ENCODE measurements at places on chromosomes 1 and 21. TPM values are rescaled to one million over a fixed set of nuclear protein-coding genes. Genes with fewer than 3 reads are reported as not detected.
A peak's percentile ranks its signal among the peaks of the same experiment; 100 is the strongest.

OTUD3 gene
- 12.7 TPM for total RNA-seq

CDC42BPA gene
- 28.5 TPM for total RNA-seq

GJA9 gene
- not detected for total RNA-seq

KHDRBS1 gene
- 284 TPM for total RNA-seq

MACF1 gene
- 285 TPM for total RNA-seq

ICOSLG gene
- 6.7 TPM for total RNA-seq

IRF6 gene
- 13.3 TPM for total RNA-seq

- no peaks in the 10 kb centered on the region for H3K27me3 ChIP-seq
- no peak overlapping the region for H3K27ac ChIP-seq
- peaks cover 5% of the 10 kb centered on the region for H3K4me1 ChIP-seq
- H3K4me3 ChIP-seq, result no peak overlapping the region
These were observed 1106.6 kb upstream of the B3GALT2 start for GRCh38 chr1:194292966-194293365.

GRCh38 chr1:145992958-145993617, 3.3 kb downstream of the TXNIP start:
- no peak overlapping the region for H3K27ac ChIP-seq
- no peaks in the 10 kb centered on the region for H3K27me3 ChIP-seq
- H3K4me3 ChIP-seq, result no peak overlapping the region
- peaks cover 5% of the 10 kb centered on the region for H3K4me1 ChIP-seq
- peaks cover 27% of the 10 kb centered on the region for H3K36me3 ChIP-seq
- no peak for DNase-seq

- no peaks in the 10 kb centered on the region for H3K4me1 ChIP-seq
- no peaks in the 10 kb centered on the region for H3K27me3 ChIP-seq
- no peak for DNase-seq
- H3K36me3 ChIP-seq, result no peaks in the 10 kb centered on the region
These were observed 37.6 kb downstream of the RNF115 start for GRCh38 chr1:145786271-145786670.

DNA sequence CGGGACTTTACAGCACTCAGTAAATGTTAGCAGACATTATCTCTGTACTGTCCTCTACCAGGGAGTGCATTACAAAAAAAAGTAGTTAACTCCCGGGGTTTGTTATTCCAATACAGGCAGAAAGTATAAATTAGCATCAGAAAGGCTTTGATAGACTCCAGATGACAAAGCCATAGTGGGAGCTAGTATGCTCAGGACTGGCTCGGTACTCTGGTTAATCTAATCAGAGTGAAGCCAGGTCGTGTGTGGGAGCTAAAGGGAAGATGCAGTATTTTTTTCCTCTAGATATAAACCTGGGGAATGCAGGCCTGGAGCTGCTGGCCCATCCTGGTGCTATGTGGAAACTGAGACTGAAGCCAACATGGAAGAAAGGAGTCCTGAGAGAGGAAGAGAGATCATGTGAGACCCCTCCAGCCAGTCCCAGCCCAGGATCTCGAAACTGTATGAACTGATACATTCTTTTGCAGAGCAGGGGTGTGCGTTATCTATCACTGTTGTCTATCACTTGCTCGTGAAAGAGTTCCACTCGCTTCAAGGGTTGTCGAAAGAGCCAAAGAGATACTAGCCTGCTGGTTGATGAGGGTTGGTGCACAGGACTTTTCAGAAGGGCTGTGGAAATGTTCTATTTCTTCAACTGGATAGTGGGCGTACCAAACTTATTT, 125.8 kb downstream of the PLPP3 start:
- no peaks in the 10 kb centered on the region for H3K27me3 ChIP-seq
- H3K36me3 ChIP-seq, result no peaks in the 10 kb centered on the region
- DNase-seq, result no peak
- H3K27ac ChIP-seq, result no peak overlapping the region

- H3K4me3 ChIP-seq, result no peak overlapping the region
- peak; percentile 46 for DNase-seq
- no peaks in the 10 kb centered on the region for H3K4me1 ChIP-seq
These were observed 27.2 kb upstream of the FOXE3 start for GRCh38 chr1:47388891-47389238.

- H3K36me3 ChIP-seq, result no peaks in the 10 kb centered on the region
- no peak overlapping the region for H3K27ac ChIP-seq
- no peak overlapping the region for H3K4me3 ChIP-seq
- no peak for DNase-seq
- no peaks in the 10 kb centered on the region for H3K4me1 ChIP-seq
These were observed 60.1 kb downstream of the RGS13 start for GRCh38 chr1:192696082-192696481.

- H3K4me1 ChIP-seq, result no peaks in the 10 kb centered on the region
- H3K4me3 ChIP-seq, result no peak overlapping the region
- H3K36me3 ChIP-seq, result peaks cover 80% of the 10 kb centered on the region
- DNase-seq, result no peak
These were observed 16.6 kb downstream of the SMG5 start for GRCh38 chr1:156266051-156266450.

GRCh38 chr21:42423685-42424084, 20.0 kb downstream of the UBASH3A start:
- H3K4me1 ChIP-seq, result no peaks in the 10 kb centered on the region
- H3K4me3 ChIP-seq, result no peak overlapping the region

DNA sequence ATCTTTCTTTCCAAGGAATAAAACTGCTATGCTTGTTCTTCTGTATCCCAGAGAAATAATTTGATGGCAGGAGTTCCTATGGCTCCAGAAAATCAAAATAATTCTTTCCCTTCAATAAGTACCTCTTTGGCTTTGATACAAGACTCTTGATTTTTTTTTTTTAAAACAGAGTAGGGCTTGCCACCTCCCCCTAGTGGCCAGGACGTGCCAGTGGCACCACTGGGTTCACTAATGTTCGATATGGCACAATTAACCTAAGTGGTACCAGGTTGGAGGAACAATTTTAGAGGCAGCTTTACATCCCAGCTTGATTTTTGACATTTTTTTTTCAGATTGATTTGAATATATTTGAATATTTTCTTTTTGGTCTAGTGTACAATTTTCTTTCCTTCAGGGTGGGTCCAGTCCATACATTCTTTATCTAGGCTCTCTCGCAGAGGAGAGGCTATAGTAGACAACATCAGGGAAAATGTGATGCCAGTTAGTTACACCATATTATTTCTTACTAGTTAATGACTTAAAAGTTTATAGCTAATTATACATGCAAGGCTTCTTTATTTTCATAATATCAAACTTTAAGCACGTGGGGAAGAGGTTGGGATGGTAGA, 330.9 kb downstream of the S1PR1 start:
- no peak overlapping the region for H3K4me3 ChIP-seq
- DNase-seq, result peak; percentile 50
- no peaks in the 10 kb centered on the region for H3K27me3 ChIP-seq

GRCh38 chr1:46638921-46639320, 22.3 kb upstream of the MOB3C start:
- no peaks in the 10 kb centered on the region for H3K4me1 ChIP-seq
- no peak overlapping the region for H3K27ac ChIP-seq

- no peaks in the 10 kb centered on the region for H3K4me1 ChIP-seq
- H3K4me3 ChIP-seq, result no peak overlapping the region
- 0 out of 2 replicates have a peak, but pooled peaks cover 2% of the 10 kb centered on the region for H3K36me3 ChIP-seq
- H3K27me3 ChIP-seq, result no peaks in the 10 kb centered on the region
- no peak for DNase-seq
These were observed 23.6 kb downstream of the COA6 start for GRCh38 chr1:234396871-234397270.

- no peak for DNase-seq
- H3K27ac ChIP-seq, result no peak overlapping the region
- H3K4me1 ChIP-seq, result no peaks in the 10 kb centered on the region
- H3K4me3 ChIP-seq, result no peak overlapping the region
- no peaks in the 10 kb centered on the region for H3K36me3 ChIP-seq
These were observed 232.4 kb upstream of the AJAP1 start for GRCh38 chr1:4421986-4422385.

DNA sequence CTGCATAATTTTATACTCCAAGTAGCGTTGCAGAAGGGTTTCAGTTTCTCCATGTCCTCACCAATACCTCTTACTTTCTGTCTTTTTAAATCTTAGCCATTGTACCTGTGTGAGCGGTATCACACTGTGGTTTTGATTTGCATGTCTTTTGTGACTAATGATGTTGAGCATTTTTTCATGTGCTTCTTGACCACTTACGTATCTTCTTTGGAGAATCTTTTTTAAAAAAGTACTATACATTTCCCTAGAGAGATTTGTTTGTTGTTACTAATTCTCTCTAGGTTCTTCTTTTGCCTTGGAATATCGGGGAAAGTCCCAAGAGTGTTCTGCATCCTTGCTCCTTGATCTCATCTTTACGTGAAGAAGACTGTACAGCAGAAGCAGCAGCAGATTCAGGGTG, 81.8 kb upstream of the WARS2 start:
- no peaks in the 10 kb centered on the region for H3K36me3 ChIP-seq
- DNase-seq, result no peak
- H3K27me3 ChIP-seq, result no peaks in the 10 kb centered on the region
- no peak overlapping the region for H3K4me3 ChIP-seq

GRCh38 chr1:87497380-87498203, 168.9 kb downstream of the LMO4 start:
- H3K27ac ChIP-seq, result no peak overlapping the region
- no peak overlapping the region for H3K4me3 ChIP-seq
- H3K27me3 ChIP-seq, result no peaks in the 10 kb centered on the region
- H3K4me1 ChIP-seq, result no peaks in the 10 kb centered on the region
- DNase-seq, result no peak

DNA sequence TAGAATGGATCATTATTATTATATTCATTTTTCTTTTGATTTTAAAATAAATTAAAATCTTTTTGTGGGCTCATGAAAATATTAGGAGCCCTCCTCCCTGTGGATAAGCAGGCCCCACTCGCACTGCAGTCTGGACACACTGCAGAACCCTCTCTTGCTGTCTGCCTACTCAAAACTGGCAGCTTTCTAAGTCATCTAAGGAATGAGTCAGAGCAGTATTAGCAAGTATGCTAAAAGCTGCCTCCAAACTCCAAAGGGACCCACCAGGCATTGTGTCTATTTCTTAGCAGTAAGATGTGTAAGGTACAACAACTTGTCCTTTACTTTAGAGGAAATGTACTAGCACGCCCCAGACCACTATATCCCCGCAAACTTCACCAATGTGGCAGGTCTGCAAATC, 108.8 kb downstream of the SYF2 start:
- no peak overlapping the region for H3K4me3 ChIP-seq
- DNase-seq, result no peak
- H3K36me3 ChIP-seq, result no peaks in the 10 kb centered on the region
- H3K4me1 ChIP-seq, result no peaks in the 10 kb centered on the region
- no peak overlapping the region for H3K27ac ChIP-seq

DNA sequence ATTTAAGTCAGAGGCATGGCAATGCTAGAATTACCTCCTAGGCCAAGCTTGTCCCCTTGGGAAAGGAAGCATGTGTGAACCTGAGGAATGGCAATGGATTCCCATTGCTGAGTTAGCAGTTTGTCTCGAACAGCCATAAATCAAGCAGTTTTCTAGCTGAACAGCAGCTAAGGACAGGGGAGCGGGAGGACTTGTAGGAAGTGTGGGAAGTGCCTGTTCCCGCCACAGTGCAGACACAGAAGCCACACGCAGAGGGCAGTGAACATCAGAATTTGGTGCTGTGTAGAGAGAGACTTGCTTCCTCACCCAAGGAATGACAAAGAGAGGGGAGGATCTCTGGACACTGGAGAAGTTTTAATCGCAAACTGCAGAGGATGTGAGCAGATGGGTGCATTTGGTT, 3.8 kb downstream of the PHGDH start:
- peaks cover 18% of the 10 kb centered on the region for H3K4me1 ChIP-seq
- H3K27ac ChIP-seq, result peak overlapping the region; percentile 21
- H3K36me3 ChIP-seq, result no peaks in the 10 kb centered on the region
- no peak for DNase-seq
- H3K4me3 ChIP-seq, result no peak overlapping the region

GRCh38 chr1:4684864-4685522, 30.6 kb downstream of the AJAP1 start:
- no peak overlapping the region for H3K27ac ChIP-seq
- no peaks in the 10 kb centered on the region for H3K27me3 ChIP-seq
- H3K36me3 ChIP-seq, result no peaks in the 10 kb centered on the region
- H3K4me1 ChIP-seq, result peaks cover 7% of the 10 kb centered on the region
- DNase-seq, result no peak
- H3K4me3 ChIP-seq, result no peak overlapping the region

GRCh38 chr1:96999191-96999590, 277.6 kb downstream of the PTBP2 start:
- no peak overlapping the region for H3K27ac ChIP-seq
- H3K4me3 ChIP-seq, result no peak overlapping the region
- DNase-seq, result no peak
- no peaks in the 10 kb centered on the region for H3K27me3 ChIP-seq

- H3K36me3 ChIP-seq, result no peaks in the 10 kb centered on the region
- DNase-seq, result no peak
- H3K27ac ChIP-seq, result no peak overlapping the region
These were observed 3.1 kb upstream of the CDC14A start for GRCh38 chr1:100349246-100349645.

DNA sequence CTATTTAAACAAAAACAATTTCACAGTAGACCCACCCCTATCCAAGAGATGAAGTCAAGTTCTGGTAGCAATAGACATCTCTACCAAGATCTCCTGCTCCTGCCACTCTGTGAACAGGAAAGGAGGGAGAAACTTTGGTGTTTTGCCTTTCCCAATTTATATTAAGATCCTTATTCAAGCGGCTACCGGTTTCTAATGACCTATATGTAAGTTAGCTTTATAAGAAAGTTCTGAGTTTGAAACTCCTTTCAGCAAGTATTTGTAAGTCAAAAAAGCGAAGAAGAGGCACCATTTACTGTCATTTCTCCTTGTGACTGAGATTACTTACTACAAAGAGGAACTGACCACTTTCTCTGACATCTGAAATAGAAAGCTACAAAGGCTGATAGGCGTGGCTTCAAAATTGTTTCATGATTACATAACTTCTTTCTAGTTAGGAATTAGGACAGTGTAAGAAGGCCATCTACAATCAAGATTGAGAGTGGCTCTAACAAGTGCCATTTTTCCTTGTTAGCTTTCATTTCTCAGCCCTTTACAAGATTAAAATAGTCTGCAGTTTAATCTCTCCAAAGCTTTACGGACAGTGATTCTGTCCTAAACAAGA, at the start of gene MNDA:
MNDA (plus strand) TSS at position 448 of the 604 bp plus-strand sequence. CDS start 10,803 bp downstream, outside the sequence.
- H3K4me3 ChIP-seq, result no peak within 1 kb of the TSS
- no peaks in the 10 kb centered on the region for H3K36me3 ChIP-seq
- no peak for DNase-seq
- H3K27me3 ChIP-seq, result no peaks in the 10 kb centered on the region
- H3K4me1 ChIP-seq, result no peaks in the 10 kb centered on the region

GRCh38 chr1:217149791-217150190, 426.6 kb upstream of the ESRRG start:
- H3K4me1 ChIP-seq, result no peaks in the 10 kb centered on the region
- H3K4me3 ChIP-seq, result no peak overlapping the region
- DNase-seq, result no peak
- H3K27ac ChIP-seq, result no peak overlapping the region
- H3K36me3 ChIP-seq, result no peaks in the 10 kb centered on the region

Measured in H1 (cell line).